ENCODE measurements at places on chromosomes 7 and 10. TPM values are rescaled to one million over a fixed set of nuclear protein-coding genes. Genes with fewer than 3 reads are reported as not detected.
A peak's percentile ranks its signal among the peaks of the same experiment; 100 is the strongest.

DNA sequence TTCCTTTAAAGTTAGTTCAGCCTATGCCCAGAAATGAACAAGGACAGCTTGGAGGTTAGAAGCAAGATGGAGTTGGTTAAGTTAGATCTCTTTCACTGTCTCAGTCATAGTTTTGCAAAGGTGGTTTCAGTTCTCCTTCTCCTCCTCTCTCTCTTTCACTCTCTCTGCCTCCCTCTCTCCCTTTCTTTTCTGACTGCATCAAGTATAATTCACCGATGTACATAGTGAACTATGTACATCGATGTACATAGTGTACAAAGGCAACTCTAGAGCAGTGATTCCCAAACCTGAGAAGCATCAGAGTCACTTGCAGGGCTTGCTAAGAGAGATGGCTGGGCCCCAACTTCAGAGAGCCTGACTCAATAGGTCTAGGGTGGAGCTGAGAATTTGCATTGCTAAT, 1259.7 kb downstream of the TYW1 start:
- no peak for DNase-seq

DNA sequence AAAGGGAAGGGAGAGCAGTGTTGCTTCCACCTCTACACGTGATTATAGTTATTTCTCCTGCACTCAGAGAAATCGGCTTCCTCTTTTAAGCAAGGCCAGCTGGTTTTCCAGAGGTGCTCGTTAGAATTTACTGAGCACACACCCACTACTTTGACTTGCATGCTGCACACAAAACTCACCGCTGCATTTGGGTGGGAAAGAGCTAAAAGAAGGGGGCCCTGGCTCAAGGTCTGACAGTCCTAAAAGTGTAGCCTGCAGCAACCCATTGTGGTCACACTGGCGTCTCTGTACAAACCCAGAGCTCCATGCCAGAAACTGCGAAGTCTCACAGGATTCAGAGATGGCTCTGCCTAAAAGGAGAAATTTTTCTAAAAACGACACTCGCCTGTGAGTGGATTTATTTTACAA, 133.7 kb downstream of the SLC25A13 start:
- no peak for DNase-seq

DNA sequence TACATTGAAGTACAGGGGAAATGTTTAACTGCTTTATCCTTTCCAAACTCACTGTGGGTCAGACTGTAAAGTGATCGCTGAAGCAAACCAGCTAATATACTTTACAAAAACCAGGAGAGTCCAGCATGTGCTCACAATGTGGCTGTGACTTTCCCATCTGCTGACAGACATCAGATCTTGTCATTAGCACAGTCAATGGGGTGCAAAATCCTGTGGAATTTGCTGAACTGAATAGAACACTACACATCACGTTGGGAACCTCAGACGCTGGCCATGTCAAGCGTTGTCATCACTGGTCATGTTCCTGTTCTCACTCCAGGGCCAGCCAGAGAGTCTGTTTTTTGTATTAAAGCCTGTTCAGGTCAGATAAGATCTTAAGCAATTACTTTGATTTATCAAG, 83.4 kb downstream of the AGMO start:
- no peak for DNase-seq

GRCh38 chr7:9846902-9847301, 1126.8 kb upstream of the PHF14 start:
- DNase-seq, result no peak

DNA sequence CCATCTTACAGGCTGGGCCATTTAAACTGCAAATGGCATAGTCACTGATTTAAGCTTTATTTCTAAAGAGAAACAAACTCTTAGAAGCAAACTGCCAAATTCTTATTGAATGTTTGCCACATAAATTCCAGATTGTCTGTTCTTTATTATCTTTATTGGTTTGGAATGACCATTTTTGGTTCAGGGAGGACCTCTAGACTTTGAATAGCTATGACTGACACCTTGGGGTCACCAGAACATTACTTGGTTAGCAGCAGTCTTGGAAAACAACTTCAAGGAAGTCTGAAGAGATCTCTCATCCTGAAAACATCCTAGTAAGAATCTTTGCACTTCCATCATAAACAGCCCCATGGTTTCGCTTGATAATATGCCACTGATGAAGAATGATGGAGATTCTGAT, 197.1 kb downstream of the SUGCT start:
- DNase-seq, result no peak

GRCh38 chr10:61285749-61286148, 167.4 kb downstream of the TMEM26 start:
- DNase-seq, result no peak

GRCh38 chr7:25379351-25380300, 151.3 kb upstream of the NPVF start:
- DNase-seq, result no peak

- DNase-seq, result no peak
Observed at GRCh38 chr10:88063861-88064557, 200.6 kb downstream of the PTEN start.

DNA sequence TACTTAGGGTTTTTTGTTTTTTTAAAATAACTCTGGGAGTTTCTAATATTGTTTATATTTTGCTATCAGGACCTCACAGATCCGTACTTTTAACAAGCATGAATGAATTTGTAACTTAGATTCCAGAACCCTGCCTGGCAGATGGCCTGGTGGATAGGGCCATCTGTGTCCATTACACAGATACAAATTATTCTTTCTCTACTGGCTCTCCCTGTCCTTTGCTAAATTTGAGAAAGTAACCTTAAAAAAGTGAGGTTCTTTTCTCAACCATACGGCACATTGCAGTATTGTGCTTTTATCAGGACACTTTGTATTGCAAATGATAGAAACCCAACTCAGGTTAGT, 26.6 kb downstream of the LCOR start:
- no peak for DNase-seq

- DNase-seq, result no peak
Observed at GRCh38 chr10:68103261-68103878, 5.9 kb upstream of the MYPN start.

- peak; percentile 99 for DNase-seq
Observed at GRCh38 chr10:4344492-4344994, 481.5 kb upstream of the AKR1E2 start.

GRCh38 chr7:140646931-140647647, 6.5 kb upstream of the DENND2A start:
- DNase-seq, result no peak

DNA sequence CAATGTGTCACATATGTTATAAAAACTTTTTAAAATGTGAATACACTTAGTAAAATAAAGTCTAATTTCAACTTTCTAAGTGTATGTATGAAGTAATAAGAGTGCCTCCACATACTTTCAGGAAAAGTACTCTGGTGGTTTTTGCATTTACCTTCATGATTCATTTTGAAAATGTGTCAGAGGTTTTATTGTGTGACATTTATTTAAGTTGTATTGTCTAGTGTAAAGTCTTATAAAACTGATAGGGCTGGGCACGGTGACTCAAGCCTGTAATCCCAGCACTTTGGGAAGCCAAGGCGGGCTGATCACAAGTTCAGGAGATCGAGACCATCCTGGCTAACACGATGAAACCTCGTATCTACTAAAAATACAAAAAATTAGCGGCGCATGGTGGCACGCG, 226.5 kb downstream of the ITGB1 start:
- peak; percentile 38 for DNase-seq

- DNase-seq, result no peak
Observed at GRCh38 chr10:70666960-70667798, 5.1 kb upstream of the ADAMTS14 start.

DNA sequence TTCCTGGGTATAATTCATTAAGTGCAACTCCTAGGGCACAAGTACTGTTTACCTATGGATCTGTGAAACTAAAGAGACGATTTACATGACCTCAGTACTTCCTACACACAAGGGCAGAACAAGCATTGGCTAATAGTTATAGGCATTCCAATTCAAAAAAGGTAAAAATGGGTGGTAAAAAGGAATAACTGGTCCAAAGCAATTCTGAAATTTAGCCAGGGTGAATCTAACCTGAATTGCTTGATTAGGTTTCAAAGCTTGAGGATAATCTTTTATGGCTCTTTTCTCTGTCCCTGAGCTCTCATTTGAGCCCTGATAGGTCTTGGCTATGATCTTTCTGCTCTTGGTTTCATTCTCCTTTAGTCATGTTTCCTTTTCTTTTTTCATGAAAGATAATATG, 52.3 kb upstream of the CALCR start:
- DNase-seq, result no peak

GRCh38 chr7:156472267-156472666, 168.3 kb upstream of the RNF32 start:
- no peak for DNase-seq

DNA sequence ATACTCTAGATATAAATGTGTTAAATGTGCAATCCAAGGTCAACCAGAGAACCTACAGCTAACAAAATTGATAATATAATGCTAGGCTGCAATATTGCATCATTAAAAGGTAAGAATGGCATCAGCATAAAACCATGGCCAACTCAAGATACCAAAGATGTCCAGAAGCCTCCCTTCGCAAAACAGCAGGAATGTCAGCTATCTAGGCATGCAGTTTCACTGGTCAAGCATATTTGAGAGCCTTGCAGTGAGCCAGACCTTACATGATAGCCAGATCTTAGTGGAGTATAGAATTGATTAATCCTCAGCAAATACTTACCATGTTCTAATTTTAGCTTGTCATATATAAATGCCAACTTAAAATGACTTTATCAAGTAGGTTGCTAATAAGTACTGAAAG, 138.8 kb downstream of the ZEB1 start:
- no peak for DNase-seq

DNA sequence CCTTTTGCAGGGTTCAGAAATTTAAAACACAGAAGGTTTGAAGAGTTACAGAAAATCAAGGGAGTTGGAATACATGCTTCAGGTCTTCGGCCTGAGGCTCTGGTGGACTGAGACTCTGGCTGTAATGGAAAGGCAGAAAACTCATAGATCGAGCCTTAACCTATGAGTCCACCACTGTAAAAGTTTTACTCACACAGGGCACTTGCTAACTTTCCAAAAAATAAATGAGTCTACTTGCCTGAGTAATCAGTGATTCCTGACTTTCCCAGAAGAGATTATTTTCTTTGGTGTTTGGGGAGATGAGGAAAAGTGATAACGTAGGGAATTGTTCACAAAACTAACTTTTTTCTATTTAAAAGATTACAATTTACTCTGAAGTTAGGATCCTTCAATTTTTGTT, 108.0 kb downstream of the MBL2 start:
- no peak for DNase-seq

GRCh38 chr7:98295467-98296192, 14.1 kb downstream of the BRI3 start:
- DNase-seq, result no peak

- no peak for DNase-seq
Observed at GRCh38 chr7:158025686-158026600, 561.7 kb downstream of the PTPRN2 start.

GRCh38 chr10:89575031-89575430, 39.6 kb upstream of the SLC16A12 start:
- DNase-seq, result no peak

DNA sequence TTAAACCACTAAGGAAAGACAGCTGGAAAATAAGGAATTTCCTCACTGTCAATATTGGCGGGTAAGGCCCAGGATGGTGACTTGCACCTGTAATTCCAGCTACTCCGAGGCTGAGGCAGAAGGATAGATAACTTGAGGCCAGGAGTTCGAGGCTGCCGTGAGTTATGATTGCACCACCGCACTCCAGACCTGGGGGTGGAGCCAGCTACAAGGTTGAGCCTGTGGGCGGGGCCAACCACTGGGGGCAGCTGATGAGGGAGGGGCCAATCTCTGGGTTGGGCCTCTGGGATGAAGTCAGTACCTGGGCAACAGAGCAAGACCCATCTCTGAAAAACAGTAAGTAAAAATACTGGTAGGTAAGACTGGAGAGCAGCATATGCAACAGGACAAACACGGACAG, 80.1 kb upstream of the ADO start:
- DNase-seq, result no peak

GRCh38 chr7:6278749-6279310, 6.4 kb upstream of the CYTH3 start:
- no peak for DNase-seq

DNA sequence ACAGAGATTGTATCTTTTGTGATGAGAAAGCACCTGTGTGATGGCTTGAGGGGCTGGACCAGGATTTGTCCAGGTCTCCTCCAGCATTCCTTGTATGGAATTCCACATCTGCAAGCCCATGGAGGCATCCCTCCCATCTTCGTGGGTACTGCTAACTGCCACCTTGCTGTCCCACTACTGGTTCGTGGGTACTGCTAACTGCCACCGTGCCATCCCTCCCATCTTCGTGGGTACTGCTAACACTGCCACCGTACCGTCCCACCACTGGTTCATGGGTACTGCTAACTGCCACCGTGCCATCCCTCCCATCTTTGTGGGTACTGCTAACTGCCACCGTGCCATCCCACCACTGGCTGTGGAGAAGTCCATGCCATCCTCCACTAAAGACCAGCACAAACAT, 111.7 kb downstream of the LARP4B start:
- no peak for DNase-seq

DNA sequence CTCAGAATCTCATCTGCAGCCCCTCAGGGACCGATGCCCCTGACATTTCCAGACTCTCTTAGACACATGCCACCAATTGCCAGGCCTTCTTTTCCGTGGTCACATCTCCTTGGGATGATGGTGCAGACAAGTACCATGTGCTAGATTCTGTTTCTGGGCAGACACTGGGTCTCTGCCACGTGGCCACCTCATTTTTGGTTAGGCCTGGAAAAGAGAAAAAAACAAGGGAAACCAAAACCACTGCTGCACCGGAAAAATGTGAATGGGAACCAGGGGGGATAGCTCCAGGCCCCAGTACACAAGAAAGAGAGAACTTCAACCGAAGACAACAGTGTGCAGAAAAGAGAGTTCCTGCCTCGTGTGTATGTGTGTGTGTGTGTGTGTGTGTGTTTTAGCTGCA, 23.0 kb upstream of the MXI1 start:
- no peak for DNase-seq

A1CF gene
- not detected for total RNA-seq

TUBB8 gene
- total RNA-seq, result not detected

AP3M1 gene
- total RNA-seq, result 26.2 TPM

GIMAP4 gene
- total RNA-seq, result not detected

NUTM2E gene
- not detected for total RNA-seq

PIK3CG gene
- total RNA-seq, result not detected

CLCN1 gene
- total RNA-seq, result under 0.01 TPM

BMPR1A gene
- 21.4 TPM for total RNA-seq

CLRN3 gene
- not detected for total RNA-seq

JCAD gene
- 0.21 TPM for total RNA-seq

LRRC4 gene
- total RNA-seq, result under 0.01 TPM

CACNB2 gene
- under 0.01 TPM for total RNA-seq

PAPOLB gene
- not detected for total RNA-seq

CFAP46 gene
- 0.33 TPM for total RNA-seq

ADARB2 gene
- total RNA-seq, result not detected

DDC gene
- not detected for total RNA-seq

TMEM178B gene
- 0.07 TPM for total RNA-seq

FAM25A gene
- 6.8 TPM for total RNA-seq

AGR3 gene
- total RNA-seq, result not detected

SLC26A3 gene
- total RNA-seq, result not detected

SLC13A1 gene
- not detected for total RNA-seq
